ENCODE measurements at places on chromosomes 3 and 15.

DNA sequence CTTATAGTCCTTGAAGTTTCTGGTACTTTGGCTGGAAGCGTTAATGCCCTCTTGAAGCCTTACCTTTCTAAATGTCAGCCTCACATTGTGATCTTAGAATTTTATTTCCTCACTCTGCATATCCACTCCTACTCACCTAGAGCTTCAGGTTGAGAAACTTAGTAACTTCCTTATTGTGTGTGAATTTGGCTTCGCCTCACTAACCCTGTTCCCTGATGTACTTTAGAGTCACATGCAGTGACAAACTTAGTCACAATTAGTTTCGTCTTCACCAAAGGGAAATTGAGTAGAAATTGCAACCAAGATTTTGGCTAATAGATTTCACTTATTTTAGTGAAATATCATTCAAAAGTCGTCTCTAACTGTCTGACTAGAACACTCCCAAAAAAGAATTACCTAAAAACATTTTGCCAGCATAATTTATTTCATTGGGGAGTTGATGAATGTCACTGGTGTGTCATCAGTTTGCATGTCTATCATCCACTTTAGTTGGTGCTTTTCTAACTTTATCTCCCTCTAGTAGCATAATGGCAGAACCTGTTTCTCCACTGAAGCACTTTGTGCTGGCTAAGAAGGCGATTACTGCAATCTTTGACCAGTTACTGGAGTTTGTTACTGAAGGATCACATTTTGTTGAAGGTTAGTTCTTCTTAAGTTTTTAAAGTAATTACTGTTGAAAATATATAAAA, 960 bp downstream of the MFN1 start:
- no peak for DNase-seq

GRCh38 chr3:123419181-123419849, 29.6 kb downstream of the ADCY5 start:
- DNase-seq, result no peak

GRCh38 chr3:169362301-169362700, 301.2 kb downstream of the MECOM start:
- DNase-seq, result no peak

GRCh38 chr3:24237971-24238706, 256.5 kb downstream of the THRB start:
- DNase-seq, result peak; percentile 20

- DNase-seq, result no peak
Measured at GRCh38 chr3:176554791-176555654, 642.3 kb downstream of the TBL1XR1 start.

DNA sequence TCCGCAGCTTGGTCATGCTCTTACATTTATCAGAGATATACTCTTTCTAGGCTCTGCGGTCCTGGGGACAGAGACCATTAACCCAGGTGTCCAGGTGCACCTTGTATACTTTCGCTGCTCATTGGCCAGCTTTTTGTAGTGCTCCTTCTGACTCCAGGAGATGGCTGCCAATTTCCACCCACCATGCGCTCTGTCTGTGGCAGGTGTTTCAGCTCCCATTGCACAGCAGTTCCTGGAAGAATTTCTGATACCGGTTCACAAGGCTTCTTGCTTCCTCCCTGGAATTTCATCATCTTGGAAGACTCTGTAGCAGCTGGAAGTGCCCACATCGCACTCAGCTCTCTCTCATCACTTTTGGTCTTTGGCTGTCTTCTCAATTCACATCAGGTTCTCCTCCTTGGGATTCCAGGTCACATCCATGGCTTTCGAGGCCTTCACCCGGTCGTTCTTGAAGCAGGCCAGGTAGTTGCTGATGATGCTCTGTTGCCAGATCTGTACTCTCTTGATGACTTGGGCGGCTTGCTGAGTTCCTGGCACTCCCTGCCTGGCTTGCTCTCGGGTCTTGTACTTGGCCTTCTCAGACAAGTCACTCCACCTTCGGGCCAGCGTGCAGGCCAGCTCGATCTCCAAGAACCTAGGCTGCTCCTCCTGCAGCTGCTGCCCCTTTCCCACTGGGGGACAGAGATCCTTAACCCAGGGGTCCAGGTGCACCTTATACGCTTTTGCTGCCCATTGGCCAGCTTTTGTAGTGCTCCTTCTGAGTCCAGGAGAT, 41.1 kb upstream of the ARL8B start:
- no peak for DNase-seq

- no peak for DNase-seq
Measured at GRCh38 chr3:55860049-55860721, 373.1 kb upstream of the WNT5A start.

GRCh38 chr3:190172751-190173150, 52.1 kb upstream of the P3H2 start:
- DNase-seq, result no peak

- no peak for DNase-seq
Measured at GRCh38 chr3:138898301-138898700, 48.6 kb downstream of the FOXL2 start.

GRCh38 chr15:80732167-80732566, 37.1 kb downstream of the ABHD17C start:
- no peak for DNase-seq

GRCh38 chr3:188321258-188321657, 167.3 kb downstream of the LPP start:
- no peak for DNase-seq
